Stimulated activated CD4-positive, alpha-beta T cell treated with anti-CD3 and anti-CD28 coated beads, Interleukin-15, amount 100 ng/mL, for 1 hour (primary cell): ENCODE measurements at places on chromosomes 12 and 14.

DNA sequence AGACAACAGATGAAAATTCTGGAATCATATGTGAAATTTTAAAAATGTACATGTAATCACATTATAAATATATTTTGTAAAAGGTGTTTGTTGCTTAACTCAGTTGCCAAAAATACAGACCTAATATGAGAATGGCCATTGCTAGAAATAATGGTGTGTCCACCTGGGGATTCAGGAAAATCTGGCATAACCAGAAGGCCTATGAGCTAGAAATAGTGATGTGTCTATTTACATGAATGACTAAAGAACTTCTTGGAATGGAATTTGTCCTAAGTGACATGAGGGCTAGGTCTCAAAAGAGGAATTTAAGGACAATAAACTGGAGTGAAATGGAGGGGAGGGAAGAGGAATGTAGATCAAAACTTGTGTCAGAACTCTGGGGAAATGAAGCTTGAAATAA is 126.4 kb downstream of the PTPRR start:
- no peak for DNase-seq

- no peak for DNase-seq
These were observed 40.1 kb downstream of the NGB start for GRCh38 chr14:77230914-77231313.

DNA sequence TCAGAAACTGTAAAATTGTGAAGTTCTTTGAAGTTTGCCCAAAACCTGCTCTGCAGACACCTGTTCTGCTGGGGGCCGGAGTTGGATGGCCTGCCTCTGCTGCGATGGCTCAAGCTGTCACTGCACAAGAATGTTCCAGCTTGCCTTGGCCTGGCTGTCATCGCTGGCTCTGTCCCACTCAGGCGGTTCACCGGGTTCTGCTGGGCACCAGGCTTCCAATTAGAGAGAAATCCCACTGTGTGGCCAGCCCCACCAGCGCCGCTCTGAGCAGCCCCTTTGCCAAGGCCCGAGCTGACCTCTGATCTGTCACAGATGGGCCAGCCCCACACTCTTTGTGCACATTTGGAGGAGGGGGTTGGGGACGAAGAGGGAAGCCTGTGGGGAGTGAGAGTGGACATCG is 71.7 kb upstream of the GPATCH2L start:
- no peak for DNase-seq

GRCh38 chr14:50086321-50086711 is 30.1 kb downstream of the VCPKMT start:
- DNase-seq = no peak

DNA sequence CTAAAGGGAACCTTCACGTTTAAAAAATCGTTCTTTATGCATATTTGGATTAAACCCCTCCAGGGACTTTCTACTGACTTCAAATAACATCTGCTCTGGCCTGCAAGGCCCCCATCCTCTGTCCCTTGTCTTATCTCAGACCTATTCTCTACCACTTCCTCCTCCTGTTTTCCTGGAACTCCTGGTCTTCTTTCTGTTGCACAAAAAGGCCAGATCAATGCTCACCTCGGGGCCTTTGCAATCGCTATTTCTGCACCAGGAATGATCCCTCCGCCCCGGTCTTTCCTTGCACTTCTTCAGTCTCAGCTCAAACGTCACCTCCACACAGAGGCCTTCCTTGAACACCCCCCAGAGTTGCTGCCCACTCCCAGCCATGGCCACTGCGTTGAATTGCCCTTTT is 57.6 kb upstream of the BEGAIN start:
- no peak for DNase-seq
